Renal cortex interstitium (tissue), 15 donors: ENCODE measurements at places on chromosomes 7 and 10. TPM values are rescaled to one million over a fixed set of nuclear protein-coding genes. Genes with fewer than 3 reads are reported as not detected.

DNA sequence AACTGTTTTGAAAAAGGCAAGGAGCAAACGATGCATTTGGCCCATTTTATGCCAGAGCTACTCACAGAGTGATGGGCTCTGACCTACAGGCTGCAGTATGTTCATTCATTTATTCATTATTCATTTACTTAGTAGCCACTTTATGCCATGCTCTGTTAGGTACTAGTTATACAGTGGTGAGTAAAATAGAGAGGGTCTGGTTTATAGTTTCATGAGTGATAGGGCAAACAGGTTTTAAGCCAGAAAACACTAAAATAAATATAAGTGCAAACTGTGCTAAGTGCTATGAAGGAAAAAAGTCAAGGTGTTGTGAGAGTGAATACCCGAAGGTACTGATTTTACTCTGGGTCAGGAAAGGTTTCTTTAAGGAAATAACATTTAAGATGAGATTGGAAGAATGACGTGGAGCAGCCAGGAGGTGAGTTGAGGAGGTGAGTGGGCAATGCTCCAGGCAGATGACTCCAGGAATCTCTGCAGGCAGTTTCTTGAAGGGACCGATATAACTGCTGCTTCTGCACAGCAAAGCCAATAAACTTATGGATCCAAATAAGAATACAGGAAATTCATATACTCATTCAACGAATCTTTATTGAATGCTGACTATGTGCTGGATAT is 56.9 kb upstream of the FAM133B start:
- no peak for DNase-seq

GRCh38 chr7:130065500-130066152 is 4.7 kb upstream of the KLHDC10 start:
- DNase-seq, result no peak

GRCh38 chr7:31049005-31049765 is 2.9 kb upstream of the ADCYAP1R1 start:
- no peak for DNase-seq

DNA sequence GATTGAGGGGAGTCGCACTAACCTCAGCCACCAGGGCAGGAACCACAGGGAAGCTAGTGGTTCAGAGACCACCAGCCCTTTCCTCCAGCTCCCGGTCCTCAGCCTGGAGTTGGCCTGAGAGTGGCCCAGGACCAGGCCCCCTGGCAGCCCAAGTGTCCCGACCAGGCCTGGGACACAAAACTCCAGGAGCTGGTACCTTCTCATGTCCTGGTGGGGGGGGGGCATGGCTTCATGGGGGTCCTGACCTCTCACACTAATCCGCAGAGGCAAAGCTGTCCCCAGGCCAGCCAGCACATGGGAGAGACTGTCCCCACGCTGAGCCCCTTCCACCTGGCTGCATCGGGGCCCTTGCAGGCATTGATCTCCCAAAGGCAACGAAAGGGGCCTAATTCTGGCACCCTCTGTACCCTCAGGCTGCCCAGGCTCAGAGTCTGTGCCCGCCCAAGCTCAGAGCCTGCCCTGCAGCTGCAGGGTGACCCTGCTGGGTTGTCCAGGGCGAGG is 28.2 kb downstream of the GPRIN2 start:
- DNase-seq, result no peak

GRCh38 chr7:684416-684815 is 42.1 kb upstream of the DNAAF5 start:
- DNase-seq, result no peak

- DNase-seq, result no peak
Observed at GRCh38 chr10:80760914-80761371, 223.2 kb downstream of the SH2D4B start.

DNA sequence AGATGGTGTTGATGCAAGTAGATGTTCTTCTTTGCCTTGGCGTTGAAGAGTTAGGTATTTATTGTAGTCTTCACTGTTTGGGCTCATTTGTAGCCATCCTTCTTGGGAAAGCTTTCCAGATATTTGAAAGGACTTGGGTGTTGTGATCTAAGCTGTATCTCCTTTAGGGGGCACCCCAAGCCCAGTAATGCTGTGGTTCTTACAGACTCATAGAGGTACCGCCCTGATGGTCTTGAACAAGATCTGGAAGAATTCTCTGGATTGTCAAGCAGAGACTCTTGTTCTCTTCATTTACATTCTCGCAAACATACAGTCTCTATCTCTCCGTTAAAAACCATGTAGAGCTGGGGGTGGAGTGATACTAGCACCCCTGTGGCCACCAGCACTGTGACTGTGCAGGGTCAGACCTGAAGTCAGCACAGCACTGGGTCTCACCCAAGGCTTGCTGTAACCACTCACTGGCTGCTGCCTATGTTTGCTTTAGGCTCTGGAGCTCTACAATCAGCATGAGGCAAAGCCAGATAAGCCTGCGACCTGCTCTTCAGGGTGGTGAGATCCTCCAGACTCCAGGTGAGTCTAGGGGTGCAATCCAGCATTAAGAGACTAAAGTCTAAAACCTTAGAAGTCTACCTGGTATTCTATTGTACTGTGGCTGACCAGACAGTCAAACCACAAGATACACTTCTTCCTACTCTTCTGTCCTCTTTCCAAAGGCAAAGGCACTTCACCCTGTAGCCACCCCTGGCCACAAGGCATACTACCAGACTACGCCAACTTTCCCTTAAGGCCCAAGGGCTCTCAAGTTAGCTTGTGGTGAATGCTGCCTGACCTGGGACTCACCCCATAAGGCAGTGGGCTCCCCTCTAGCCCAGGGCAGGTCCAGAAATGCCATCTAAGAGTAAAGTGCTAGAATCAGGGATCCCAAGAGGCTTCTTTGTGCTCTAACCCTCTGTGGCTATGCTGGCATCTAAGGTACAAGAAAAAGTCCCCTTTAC is 209.7 kb upstream of the TMEM196 start:
- DNase-seq, result peak; percentile 11

GRCh38 chr7:90092506-90092905 is 61.8 kb upstream of the STEAP1 start:
- DNase-seq, result no peak

GRCh38 chr10:1359626-1359955 is 303.4 kb downstream of the WDR37 start:
- no peak for DNase-seq

DNA sequence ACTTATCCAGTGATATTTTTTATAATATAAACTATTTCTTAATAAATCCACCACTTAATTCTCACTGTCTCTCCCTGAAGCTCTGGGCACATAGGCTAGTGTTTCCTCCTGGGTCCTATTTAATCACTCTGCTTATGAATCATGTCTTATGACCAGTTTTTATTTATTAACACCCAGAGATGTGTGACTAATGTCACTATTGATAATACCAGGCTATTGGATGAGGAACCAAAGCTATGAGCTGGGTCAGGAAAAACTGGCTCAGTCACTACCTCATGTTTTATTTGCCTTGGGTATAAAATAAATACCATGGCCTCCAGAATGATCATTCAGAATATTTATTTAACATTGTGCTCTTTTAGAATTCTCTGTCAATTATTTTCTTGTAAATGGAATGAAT is 5.2 kb downstream of the SEMA3E start:
- DNase-seq, result no peak

GRCh38 chr7:142752376-142753225 is 3.3 kb downstream of the PRSS1 start:
- DNase-seq, result no peak

GRCh38 chr10:2964632-2965296 is 102.6 kb upstream of the PFKP start:
- DNase-seq, result no peak

The ZNF804B gene
- 0.40 TPM for polyA plus RNA-seq

The R3HCC1L gene
- polyA plus RNA-seq, result 20.4 TPM

The PILRB gene
- polyA plus RNA-seq, result 58.2 TPM
